ENCODE measurements at places on chromosomes 5 and 9. TPM values are rescaled to one million over a fixed set of nuclear protein-coding genes. Genes with fewer than 3 reads are reported as not detected.

GRCh38 chr5:143569213-143569701 is 165.8 kb upstream of the NR3C1 start:
- DNase-seq: no peak

- no peak for DNase-seq
Observed at GRCh38 chr9:98995059-98995671, 51.5 kb downstream of the COL15A1 start.

GRCh38 chr9:115944166-115944948 is 209.2 kb upstream of the PAPPA start:
- DNase-seq: no peak

Gene KIF4B
- not detected for total RNA-seq

Gene SLC1A1
- 3.8 TPM for total RNA-seq

Gene ITK
- total RNA-seq: not detected

DNA sequence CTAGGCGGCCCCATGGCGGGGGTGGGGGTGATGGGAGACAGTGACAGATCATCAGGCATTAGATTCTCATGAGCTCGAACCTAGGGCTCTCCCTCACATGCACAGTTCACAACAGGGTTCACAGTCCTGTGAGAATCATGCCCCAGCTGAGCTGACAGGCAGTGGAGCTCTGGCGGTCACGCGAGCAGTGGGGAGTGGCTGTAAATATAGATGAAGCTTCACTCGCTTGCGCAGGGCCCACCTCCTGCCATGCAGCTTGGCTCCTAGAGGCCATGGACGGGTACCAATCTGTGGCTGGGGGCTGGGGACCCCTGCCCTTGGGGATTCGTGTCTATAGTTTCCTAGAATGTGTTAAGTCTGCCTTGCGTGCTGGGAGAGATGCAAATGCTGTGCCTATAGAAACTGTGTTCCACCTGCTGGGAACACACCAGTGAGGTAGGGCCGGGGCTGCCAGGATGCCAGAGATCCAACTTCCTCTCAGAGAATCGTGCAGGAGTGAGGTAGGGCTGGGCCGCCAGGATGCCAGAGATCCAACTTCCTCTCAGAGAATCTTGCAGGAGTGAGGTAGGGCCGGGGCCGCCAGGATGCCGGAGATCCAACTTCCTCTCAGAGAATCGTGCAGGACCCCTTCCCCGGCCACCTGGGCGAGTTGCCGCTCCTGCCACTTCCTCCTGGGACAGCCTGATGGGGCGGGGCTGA is 14.1 kb upstream of the EXOC3 start:
- DNase-seq: no peak

DNA sequence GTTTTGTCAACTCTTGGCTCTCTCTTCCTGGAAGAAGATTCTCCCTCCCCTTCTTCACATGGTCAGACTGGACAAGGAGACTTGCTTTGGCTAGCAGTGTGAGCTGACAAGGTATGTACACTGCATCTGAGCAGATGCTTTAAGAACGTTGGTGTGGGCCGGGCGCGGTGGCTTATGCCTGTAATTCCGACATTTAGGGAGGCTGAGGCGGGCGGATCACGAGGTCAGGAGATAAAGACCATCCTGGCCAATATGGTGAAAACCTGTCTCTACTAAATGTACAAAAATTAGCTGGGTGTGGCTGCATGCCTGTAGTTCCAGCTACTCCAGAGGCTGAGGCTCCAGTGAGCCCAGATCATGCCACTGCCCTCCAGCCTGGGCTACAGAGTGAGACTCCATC is 26.4 kb upstream of the SEMA5A start:
- no peak for DNase-seq

DNA sequence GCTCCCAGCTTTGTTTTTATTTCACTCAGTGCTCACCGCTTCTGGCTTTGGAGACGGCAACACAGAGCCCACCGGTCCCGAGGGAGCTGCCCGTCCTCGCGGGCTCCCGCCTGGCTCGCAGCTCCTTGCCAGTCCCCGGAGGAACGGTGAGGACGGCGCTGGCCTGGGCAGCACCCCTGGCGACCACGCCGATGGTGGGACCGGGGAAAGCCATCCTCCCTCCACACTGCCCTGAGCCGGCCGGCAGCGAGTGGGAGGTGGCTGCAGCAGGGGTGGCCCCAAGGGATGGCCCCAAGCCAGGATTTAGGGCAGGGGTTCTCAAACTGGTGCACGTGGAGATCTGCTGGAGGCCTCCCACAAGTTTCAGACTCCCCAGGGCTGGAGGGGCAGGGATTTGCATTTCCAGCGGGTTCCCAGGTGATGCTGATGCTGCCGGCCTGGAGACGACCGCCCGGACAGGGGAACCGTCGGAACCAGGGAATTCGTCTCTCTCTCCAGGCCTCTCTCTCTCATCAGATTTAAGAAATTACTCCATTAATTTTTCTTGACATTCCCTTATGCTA is 293.2 kb upstream of the IRX4 start:
- DNase-seq: no peak

Data from progenitor cell of endocrine pancreas (in vitro differentiated cells).